ENCODE measurements at places on chromosomes 6 and 20.

DNA sequence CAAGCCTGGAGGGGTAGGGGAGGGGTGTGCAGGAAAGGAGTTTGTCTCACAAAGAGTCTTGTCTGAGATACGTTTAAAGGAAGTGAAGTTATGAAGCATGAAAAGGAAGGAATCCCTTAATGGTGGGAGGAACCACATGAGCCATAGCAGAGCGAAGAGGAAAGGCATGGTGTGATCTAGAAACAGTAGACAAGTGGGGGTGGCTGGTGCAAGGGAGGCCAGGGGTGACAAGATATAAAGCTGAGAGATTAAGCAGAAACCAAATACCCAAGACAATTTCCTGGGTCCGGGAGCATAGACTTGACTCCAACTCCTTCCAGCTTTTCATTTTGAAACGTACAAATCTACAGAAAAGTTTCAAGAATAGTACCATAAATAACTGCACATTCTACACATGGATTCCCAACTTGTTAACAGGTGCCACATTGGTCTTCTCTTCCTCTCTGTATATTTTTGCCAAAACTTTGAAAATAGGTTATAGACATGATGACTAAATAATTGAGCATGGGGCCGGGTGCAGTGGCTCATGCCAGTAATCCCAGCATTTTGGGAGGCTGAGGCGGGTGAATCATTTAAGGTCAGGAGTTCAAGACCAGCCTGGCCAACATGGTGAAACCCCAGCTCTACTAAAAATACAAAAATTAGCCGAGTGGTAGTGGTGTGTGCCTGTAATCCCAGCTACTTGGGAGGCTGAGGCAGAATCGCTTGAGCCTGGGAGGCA, 211.6 kb downstream of the SLC24A3 start:
- no peak for DNase-seq

- no peak for DNase-seq
These were observed 38.3 kb upstream of the SLC32A1 start for GRCh38 chr20:38685853-38686473.

DNA sequence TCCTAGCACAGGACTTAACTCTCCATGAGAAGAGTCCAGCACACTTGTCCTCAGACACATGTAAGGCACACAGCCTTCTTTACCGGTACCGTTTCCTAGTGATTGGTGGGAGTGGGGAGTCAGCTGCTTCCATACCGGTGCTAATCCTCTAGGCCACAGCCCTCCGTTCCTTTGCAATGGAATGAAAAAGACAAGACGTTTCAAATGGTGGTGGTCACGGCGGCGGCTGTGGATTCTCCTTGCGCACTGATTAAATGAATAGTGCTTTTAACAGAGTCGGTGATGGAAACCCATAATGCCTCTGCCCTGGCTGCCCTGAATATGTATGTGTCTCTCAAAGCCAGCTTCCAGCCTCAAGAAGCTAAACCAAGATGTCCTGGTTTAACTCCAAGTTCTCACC, 34.8 kb upstream of the GABRR1 start:
- no peak for DNase-seq

DNA sequence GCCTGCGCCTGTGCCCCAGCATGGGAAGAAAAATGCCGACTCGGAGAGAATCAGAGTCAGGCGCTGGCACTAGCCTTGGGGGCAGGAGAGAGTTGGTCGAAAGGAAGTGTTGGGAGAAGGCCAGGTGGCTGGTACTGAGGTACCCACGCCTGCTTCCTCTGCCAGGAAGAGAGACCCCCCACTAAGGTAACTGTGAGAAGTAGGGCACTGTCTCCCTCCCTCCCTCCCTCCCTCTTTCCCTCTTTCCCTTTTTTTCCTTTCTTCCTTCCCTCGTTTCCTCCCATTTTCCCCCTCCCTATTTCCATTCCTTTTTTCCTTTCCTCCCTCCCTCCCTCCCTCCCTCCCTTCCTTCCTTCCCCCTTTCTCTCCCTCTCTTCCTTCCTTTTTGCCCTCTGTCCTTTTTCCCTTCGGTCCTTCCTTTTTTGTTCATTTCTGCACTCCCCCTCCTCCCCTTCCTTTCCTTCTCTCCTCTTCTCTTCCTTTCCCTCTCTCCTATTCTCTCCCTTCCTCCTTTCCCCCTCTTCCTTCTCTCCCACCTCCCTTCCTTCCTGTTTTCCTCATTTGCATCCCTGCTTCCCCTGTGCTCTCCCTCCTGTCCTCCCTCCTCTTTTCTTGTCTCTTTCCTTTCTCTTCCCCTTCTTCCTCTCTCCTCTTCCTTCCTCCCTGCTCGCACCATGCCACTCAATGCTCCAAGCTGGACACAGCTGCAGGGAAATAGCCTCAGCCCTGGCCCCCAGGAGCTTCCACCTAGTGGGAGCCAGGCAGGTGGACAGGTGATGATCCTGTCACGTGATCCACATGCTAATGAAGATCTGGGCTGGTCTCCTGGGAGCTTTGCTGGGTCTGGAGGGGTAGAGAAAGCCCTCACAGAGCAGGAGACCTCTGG, 148.0 kb downstream of the DHX35 start:
- DNase-seq = no peak

- DNase-seq = no peak
These were observed 28.8 kb upstream of the GNRH2 start for GRCh38 chr20:3014662-3015061.

DNA sequence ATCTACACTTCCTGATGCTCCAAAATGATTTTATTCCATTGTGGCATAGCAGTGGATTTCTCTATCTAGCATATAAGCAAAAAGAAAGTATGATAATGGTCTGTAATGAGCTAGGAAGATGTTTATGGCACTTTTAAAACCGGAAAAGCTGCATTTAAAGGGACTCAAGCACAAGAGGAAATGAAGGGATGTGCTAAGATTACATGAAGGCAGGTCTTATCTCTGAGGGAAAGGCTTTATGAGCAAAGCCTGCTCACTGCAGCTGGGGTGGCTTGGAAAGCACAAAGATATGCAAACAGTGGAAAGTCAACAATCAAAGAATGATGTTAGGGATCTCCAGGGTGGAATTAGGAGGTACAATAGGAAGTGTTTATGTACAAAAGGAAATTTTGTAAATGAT, 138.2 kb downstream of the TENT5A start:
- DNase-seq = no peak

- no peak for DNase-seq
These were observed 63.3 kb downstream of the DAAM2 start for GRCh38 chr6:39855356-39855995.

DNA sequence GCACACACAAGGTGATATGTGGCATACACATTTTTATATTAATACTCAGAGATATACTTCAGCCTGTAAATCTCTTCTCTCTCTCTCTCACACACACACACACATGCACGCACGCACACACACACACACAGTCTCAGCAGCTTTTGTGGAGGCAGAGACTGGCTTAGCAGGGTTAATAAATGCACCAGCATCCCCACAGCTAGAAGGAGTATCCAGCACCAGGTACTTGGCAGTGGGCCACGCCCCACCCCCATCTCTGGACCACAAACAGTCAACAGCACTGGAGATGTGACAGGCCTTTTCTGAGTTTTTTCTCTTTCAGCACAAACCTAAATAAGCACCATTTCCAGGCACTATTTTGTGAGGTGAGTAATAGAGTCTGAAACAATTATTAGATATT, 47.3 kb upstream of the LRFN2 start:
- no peak for DNase-seq

DNA sequence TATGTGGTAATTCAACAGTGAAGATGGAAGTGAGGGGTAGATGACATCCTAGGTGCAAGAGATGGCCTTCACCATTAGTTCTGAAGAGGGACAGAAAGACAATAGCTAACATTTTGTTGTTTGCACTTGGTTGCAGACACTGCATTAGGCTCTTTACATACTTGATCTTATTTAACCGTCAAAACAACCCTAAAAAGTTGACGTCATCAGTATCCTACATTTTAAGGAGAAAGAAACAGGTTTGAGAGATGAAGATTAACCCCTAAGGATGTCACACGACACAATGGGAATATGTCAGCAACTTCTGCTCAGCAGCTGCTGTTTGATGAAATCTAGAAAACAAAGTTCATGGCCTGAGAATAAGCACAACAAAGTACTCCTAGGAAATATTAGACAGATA, 72.6 kb upstream of the MC3R start:
- no peak for DNase-seq
